ENCODE measurements at places on chromosomes 16 and 17.

GRCh38 chr16:4979736-4980660 lies 21.9 kb downstream of the SEC14L5 start:
- DNase-seq = no peak

DNA sequence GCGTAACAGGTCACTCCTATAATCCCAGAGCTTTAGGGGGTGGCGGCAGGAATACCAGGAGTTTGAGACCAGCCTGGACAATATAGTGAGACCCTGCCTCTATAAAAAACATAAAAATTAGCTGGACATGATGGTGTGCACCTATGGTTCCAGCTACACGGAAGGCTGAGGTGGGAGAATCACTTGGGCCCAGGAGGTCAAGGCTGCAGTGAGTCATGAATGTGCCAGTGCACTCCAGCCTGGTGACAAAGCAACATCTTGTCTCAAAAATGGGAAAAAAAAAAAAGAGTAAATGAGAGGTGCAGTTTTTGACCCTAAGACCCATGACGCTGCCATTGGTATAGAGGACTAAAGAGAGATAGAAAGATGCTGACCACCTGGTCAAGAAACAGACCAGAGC lies 16.1 kb downstream of the PARN start:
- no peak for DNase-seq

GRCh38 chr17:33924104-33924503 lies 331.0 kb upstream of the CCL2 start:
- DNase-seq = no peak

DNA sequence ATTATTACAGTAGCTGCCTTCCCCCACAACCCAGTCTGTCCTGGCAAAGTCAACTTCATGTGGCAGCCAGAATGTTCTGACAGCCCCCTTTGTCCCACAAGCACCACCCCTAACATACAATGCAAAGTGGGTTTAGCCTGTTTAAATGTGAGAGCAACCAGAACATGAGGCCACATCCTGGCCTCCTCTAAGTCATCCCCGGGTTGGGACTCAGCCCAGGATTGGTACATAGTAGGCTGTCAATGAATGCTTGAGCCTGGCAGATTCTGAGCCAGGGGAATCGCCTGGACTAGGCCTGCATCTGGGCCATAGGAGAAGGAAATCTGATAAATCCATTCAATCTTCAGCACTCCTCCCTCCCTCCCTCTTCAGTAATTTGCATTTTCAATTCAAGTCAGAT lies 4.3 kb upstream of the ITGA3 start:
- no peak for DNase-seq

GRCh38 chr17:74330446-74330845 lies 4.4 kb downstream of the KIF19 start:
- DNase-seq = no peak

DNA sequence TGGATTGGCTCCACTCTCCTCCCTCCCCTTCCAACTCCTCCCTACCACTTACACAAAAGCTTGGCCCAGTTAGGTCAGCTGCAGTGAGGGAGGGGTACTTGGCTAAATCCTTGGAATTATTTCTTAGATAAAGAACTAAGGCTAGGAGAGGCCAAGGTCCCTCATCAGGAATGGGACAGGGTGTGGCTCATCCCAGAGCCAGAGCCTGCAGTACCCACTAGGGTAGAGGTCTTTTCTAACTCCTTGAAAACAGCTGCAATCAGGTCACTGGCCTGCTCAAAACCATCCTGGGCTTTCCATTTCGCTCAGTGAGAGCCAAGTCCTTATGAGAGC lies 1.9 kb upstream of the SLC46A1 start:
- DNase-seq = no peak

GRCh38 chr17:47941246-47942095 lies at the start of gene PNPO:
TSS of gene PNPO (plus strand) at chr17:47941571. CDS start at chr17:47941676, 105 bp downstream.
- no peak for DNase-seq

All from cortex of kidney (tissue), 1 donor.